ENCODE measurements at places on chromosomes 11 and 22.

DNA sequence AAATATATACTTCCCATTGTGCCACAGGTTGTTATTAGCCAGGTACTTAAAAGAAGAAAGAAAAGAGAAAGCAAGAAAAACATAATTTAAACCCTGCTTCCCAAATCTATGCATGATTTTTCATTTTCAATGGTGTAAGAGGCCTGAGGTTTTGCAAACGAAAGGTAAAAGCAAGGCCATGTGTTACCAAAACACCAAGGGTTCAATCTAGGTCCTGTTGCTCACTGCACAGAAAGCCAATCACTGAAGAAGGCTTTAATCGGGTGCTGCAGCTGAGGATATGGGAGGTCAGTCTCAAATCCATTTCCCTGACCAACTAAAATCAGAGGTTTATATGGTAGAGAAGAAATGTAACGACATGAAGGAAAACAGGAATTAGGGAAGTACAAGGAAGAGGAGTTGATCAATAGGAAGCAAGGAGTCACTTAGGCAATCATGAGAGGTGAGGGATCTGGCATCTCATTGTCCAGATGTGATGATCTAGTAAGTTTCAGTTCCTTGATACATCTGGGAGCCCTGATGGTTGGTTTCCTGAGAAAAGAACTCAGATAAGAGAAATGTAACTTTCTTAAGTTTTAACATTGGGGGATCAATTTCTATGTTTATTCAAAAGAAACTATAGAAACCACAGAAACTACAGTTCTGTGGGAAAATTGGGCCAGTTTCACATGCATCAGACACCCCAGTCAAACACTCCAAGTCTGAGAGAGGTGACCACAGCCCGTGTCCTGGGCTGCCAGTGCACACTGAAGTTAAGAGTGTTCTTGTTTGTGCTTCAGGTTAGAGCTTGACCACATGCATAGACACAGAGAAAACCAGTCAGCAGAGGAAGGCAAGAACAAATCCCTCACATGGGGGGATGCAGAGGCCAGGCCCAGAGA, 18.1 kb upstream of the DKK3 start:
- peak; percentile 23 for DNase-seq

DNA sequence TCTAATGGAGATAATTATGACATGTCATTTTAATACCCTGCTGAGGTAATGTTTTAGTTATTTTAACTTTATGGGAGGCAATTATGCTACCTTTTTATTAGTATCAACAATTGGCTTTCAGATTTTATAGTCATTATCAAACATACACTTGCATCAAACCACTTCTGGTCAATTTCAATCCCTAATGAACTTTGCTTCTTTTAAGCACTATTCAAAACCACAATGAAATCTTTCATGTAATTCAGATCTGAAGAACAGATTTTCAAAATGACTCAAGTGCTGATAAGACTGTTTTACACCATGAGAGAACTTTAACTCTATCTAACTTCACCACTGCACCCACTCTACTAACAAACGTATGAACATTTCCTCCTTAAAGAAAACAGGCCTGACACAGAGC, 25.9 kb upstream of the CCDC34 start:
- DNase-seq = no peak

- DNase-seq = no peak
Observed at GRCh38 chr11:78402847-78403246, 14.8 kb downstream of the GAB2 start.

- no peak for DNase-seq
Observed at GRCh38 chr22:32880061-32880460, 78.6 kb downstream of the TIMP3 start.

DNA sequence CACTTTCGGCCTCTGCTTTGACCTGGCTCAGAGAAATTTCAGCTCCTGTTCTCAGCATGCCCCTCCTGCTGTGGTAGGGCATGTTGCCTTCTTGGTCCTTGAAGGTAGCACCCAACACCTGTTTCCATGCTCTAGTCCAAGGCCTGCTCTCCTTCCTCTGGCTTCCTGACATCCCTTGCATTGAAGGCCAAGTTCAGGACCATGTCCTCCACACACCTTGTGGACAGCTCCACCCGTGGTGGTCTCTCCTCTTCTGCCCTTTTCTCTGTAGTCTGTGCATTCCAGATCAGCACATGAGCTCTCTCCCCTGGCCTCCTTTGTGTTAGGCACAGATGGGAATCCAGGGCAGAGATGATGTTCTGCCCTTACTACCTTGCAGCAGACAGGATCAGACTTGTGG, 225.3 kb downstream of the ADAMTS15 start:
- no peak for DNase-seq

- DNase-seq = no peak
Observed at GRCh38 chr22:50146439-50147238, 23.9 kb upstream of the PANX2 start.

DNA sequence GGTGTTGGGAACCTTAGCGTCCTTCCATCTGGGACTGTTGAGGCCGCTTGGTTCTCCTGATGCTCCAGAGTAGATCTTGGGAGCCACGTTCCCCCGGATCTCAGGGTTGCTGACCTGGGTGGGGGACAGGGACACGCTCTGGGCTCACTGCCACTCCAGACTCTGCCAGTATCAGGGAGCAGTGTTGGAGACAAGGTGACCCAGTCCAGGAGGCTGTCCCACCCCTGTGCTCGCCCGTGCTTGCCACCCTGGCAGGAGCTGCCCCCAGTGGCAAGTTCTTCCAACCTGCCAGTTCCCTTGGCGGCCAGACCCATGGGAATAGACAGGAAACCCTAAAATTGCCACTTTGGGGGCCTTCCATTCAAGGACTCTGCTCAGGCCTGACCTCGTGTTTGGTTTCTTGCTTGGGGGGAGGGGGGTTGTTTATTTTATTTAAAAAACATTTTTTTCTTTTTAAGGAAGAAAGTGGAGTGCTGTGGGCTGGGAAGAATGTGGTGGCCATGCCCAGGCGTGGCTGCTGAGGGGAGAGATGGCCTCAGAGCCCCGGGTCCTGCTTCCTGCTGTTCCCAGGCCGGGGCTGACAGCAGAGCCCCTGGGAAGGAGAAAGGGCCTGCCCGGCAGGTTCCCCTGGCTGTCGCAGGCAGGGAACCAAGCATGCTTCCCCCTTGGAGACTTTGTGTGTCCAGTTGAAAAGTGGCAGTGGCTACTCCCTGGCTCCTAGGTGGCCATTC, 7.2 kb downstream of the GRK2 start:
- no peak for DNase-seq

- DNase-seq = no peak
Observed at GRCh38 chr11:71556018-71556417, 7.8 kb downstream of the KRTAP5-9 start.

GRCh38 chr11:9719566-9720289, 55.9 kb downstream of the SWAP70 start:
- DNase-seq = no peak

DNA sequence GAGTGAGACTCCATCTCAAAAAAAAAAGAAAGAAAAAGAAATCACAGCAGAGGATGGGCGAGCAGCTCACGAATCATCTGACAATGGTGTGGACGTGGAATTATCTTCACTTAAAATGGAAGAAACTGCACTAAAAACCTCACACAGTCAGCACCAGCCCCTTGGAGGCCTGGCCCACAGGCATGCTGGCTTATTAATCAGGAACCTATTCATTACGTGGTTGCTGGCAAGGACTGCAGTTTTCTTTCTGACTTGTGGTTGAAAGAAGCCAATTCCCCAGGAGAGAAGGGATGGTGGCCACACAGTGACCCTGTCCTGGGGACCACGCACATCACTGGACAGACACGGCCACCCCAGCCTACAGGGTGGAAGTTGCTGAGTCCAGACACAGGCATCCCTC, 401.1 kb downstream of the CTTN start:
- DNase-seq = no peak

DNA sequence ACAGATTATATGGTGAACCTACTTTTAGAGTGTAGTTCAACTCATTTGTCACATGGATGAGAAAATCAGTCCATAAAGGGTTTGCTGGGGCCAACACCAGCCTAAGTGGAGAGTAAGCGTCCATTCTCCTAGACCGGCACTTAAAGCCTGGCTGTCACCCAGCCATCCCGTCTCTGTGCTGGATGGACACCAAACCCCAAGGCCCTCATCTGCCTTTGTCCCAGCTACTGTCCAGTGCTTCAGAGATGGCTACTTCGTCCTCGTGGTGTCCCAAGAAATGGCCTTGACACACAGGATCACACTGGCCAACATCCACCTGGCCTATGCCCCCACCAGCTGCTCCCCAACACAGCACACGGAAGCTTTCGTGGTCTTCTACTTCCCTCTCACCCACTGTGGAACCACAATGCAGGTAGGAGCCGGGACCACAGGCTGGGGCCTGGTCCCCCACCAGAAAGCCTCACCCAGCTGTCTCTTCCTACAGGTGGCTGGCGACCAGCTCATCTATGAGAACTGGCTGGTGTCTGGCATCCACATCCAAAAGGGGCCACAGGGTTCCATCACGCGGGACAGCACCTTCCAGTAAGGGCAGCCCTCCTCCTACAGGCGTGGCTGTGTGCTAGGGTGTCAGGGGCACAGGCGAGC, 3.5 kb downstream of the ZP1 start:
- DNase-seq = no peak

DNA sequence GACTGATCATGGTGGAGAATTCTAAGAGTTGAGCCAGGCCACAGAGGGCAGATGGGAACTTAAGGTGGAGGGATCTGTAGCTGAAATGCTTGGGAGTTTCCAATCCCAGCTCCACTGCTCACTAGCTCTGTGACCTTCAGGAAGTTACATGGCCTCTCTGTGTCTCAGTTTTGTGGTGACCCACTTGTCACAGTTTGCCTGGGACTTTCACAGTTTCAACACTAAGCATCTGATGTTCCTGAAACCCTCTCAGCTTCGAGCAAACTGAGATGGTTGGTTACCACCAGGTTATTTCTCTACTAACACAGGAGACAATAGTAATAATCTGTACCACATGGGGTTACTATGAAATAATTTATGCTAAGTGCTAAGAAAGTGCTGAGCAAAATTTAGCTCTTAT, 505.3 kb downstream of the OPCML start:
- DNase-seq = no peak

DNA sequence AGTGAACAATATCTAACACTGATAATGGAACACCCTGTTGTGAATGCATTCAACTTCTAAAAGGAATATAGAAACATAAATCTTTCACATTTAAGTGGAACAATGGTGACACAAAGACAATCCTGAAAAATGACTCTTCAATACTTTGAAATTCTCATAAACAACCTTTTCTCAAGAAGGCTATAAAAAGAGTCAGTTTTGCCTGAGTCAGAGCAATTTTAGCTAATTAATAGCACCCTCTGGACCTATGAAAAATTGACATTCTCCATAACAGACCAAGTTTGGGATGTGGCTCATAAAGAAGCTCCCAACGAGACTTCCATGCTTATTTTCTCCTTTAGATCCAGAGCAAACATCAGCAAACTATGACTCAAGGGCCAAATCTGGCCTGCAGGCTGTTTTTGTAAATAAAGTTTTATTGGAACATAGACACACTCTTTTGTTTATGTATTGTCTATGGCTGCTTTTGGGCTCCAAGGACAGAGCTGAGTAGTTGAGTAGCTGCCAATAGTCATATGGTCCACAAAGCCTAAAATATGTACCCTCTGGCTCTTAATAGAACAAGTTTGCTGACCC, 108.0 kb downstream of the MAML2 start:
- DNase-seq = no peak

DNA sequence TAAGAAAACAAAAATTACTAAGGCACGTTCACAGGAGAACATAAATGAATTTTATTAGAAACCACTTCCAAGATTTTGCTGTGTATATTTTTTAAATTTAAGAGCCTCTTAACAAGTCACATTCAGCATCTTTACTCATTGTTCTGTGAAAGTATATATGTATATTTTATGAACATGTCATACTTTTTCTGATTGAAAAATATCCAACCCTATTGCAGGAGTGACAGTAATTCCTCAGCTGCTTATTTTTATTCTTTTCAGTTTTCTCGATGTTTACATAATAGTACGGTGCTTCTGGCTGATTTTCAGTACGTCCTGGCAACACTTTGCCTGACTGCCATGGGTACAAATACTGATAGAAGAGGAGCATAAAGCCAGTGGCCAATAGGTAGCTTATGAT, 41.8 kb downstream of the XKR3 start:
- DNase-seq = no peak

DNA sequence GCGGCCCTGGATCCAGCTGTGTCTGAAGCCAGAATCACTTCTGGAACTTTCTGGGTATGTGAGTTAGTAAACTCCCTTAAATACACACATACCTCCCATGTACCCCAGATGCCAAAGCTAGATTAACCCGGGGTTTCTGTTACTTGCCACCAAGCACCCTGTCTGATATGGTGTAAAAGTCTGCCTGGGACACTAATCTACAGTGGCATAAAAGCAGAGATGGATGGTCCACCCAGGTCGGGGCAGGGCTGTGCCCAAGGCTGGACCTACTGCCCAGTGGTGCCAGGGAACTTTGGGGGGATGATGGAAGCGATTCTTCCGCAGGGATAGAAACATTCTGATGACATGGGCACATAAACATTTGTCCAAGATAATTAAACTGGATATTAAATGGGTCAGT, 12.7 kb downstream of the MRGPRF start:
- no peak for DNase-seq

- no peak for DNase-seq
Observed at GRCh38 chr11:46064221-46064620, 57.0 kb downstream of the PHF21A start.

- no peak for DNase-seq
Observed at GRCh38 chr11:57460022-57460757, at the start of gene RTN4RL2. Gene RTN4RL2 (plus strand): TSS chr11:57460528. CDS start chr11:57460866, 338 bp downstream.

- DNase-seq = no peak
Observed at GRCh38 chr22:24088816-24089215, 77.7 kb downstream of the CABIN1 start.

- no peak for DNase-seq
Observed at GRCh38 chr11:2586793-2587131, 113.0 kb downstream of the KCNQ1OT1 start.

GRCh38 chr22:40684728-40685127, 5.4 kb downstream of the MCHR1 start:
- no peak for DNase-seq

DNA sequence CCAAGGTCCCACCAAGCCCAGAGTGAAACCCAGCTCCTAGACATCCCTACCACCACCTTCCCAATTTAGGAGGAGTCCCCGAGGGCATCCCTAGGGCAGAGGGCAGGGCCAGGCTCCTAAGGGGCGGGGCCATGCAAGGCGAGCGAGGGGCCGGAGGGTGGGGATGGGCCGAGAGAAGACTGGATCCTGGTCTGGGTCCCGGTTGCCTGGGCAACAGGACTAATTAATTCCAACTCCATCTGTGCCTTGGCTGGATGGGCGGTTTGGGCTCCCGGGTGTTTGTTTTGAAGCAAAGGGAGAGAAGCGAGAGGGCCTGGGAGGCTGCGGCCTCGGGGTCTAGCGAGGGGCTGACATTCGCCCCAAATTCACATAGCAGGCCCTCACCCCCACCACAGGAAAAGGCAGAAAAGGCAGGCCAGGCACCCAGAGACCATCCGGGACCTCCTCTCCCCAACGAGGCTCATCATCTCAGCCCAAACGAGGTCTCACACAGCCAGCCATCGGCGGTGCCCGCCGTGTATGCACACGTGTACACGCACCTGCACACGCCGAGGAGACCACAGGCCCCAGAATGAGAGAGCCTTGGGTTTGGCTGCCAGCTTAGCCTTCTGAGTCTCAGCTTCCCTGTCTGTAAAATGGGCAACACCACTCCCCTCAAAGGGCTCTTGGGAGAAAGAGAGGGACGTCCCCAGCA, 23.9 kb downstream of the ELFN2 start:
- no peak for DNase-seq

Data from GM12878 (cell line).